ENCODE measurements at places on chromosomes 3 and 15.
A peak's percentile ranks its signal among the peaks of the same experiment; 100 is the strongest.

DNA sequence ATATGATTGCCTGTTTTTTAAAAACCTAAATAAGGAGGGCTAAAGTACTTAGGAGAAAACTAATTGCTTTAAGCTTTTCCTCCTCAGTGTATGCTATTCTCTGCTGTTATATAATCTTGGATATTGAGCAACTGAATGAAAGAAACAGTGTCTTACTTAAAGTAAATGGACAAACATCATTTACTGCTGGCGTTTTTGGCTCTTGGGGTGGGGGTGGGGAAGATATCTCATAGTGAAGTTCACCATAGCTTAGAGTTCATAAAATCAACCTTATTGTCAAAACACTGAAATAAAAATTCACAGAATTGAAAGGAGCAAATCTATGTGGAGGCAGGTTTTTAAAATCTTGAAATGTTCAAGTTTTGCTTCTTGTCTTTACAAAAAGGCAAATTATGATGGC lies 256.4 kb upstream of the SOX2 start:
- no peak overlapping the region for H3K27ac ChIP-seq
- no peaks in the 10 kb centered on the region for H3K36me3 ChIP-seq
- no peaks in the 10 kb centered on the region for H3K4me1 ChIP-seq
- no peak for DNase-seq
- H3K27me3 ChIP-seq, result no peaks in the 10 kb centered on the region

DNA sequence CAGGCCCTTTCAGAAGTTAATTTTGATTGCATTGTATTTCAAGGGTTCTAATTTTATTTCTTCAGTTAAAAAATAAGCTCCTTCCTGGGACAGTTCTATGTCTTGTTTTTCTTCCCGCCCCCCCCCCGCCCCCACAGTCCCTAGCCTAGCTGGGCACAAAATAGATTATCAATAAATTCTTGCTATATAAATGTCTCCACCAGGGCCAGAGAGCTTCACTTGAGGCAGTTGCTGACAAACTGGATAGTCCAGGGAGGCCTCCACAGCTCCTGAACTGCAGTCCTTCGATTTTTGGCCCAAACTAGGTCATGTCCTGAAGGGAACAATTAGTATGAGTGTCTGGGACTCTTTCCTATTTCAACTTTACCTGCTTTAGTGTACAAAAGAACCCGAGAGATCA lies 9.9 kb upstream of the CSPG5 start:
- no peak for DNase-seq
- H3K27ac ChIP-seq, result no peak overlapping the region
- H3K4me1 ChIP-seq, result peaks cover 5% of the 10 kb centered on the region
- H3K36me3 ChIP-seq, result peaks cover 63% of the 10 kb centered on the region

DNA sequence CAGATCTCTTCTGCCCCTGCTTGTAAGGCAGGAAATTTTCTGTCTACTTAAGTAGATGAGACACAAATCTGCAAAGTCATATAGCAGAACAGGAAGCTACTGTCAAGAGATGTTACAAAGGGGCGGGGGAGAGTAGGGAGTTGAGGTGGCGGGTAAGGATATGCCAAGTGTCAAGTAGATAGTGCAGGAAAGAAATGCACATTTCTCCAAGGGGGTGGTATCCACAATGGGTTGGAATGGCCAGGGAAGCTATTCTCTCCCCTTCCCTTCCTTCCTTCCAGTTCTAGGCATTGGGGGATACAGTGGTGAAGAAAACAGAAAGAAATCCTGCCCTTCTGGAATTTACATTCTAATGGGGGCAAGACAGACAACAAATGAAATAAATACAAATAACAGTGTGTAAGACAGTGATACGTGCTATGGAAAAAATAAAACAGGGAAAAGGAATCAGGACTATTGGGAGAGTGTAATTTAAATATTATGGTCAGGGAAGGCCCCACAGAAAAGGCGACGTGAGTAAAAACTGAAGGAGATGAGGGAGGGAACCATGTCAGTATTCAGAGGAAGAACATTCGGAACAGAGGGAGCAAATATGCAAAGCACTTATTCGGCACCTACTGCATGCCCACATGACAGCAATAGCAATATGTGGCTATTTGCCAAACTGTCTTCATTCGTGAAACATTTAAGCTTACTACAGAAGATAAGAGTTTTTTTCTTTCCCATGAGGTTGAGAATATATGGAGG lies 42.8 kb upstream of the RNU6-1 start:
- no peak for DNase-seq
- peak overlapping the region; percentile 82 for H3K27ac ChIP-seq
- H3K27me3 ChIP-seq, result no peaks in the 10 kb centered on the region
- no peak overlapping the region for H3K4me3 ChIP-seq

DNA sequence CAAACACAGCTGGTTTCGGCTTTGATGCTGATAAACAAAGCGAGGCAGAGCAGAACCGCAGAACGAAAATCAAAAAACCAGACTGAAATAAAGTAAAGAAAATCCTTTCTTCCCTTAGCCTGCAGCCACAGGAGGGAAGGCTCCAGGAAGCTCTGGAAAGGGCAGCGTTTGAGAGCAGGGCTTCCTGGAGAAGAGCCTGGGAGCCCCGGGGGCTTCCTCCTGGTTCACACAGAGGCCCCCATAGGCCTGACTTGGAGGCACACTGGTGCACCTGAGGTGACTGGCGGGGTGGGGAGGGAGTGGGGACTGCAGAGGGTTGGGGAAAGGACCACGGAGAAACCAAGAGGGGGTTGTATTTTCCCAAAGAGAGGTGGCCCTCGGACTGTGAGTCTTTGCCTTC lies 98.8 kb upstream of the WNT5A start:
- H3K4me3 ChIP-seq, result no peak overlapping the region
- no peak overlapping the region for H3K27ac ChIP-seq
- no peaks in the 10 kb centered on the region for H3K27me3 ChIP-seq
- H3K36me3 ChIP-seq, result no peaks in the 10 kb centered on the region

GRCh38 chr3:65667963-65668362 lies 370.8 kb downstream of the MAGI1 start:
- H3K27me3 ChIP-seq, result no peaks in the 10 kb centered on the region
- H3K4me1 ChIP-seq, result no peaks in the 10 kb centered on the region
- no peak overlapping the region for H3K27ac ChIP-seq
- DNase-seq, result no peak
- H3K4me3 ChIP-seq, result no peak overlapping the region

- no peak overlapping the region for H3K4me3 ChIP-seq
- DNase-seq, result no peak
- H3K4me1 ChIP-seq, result peaks cover 8% of the 10 kb centered on the region
- no peaks in the 10 kb centered on the region for H3K36me3 ChIP-seq
- no peak overlapping the region for H3K27ac ChIP-seq
Measured at GRCh38 chr3:177890359-177890683, 645.9 kb upstream of the KCNMB2 start.

DNA sequence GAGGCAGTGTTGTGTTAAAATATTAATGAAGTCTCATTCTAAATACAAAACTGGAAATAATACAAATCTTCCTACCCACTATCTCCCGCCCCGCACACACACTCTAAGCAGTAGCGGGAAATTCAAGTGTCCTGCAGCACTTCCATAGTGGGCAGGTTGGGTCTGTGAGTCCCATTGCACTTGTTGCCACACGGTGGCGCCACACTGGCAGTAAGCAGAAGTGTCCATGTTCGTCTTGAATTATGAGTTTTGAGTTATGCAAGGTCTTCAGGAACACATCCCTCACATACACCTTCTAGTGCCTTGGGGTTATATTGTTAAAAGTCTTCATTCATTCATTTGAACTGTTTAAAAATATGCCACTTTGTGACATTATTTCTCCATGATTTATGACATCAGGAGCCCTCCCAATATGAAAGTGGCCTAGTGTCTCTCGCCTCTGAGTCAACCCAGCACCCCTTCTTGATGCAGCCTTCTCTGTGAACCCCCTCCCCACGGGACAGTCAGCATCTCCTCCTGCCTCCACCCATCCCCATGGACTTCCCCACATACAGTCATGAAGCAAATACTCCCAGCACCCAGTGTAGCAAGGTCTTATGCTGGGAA lies 17.6 kb upstream of the CCDC174 start:
- H3K4me3 ChIP-seq, result no peak overlapping the region
- DNase-seq, result no peak

DNA sequence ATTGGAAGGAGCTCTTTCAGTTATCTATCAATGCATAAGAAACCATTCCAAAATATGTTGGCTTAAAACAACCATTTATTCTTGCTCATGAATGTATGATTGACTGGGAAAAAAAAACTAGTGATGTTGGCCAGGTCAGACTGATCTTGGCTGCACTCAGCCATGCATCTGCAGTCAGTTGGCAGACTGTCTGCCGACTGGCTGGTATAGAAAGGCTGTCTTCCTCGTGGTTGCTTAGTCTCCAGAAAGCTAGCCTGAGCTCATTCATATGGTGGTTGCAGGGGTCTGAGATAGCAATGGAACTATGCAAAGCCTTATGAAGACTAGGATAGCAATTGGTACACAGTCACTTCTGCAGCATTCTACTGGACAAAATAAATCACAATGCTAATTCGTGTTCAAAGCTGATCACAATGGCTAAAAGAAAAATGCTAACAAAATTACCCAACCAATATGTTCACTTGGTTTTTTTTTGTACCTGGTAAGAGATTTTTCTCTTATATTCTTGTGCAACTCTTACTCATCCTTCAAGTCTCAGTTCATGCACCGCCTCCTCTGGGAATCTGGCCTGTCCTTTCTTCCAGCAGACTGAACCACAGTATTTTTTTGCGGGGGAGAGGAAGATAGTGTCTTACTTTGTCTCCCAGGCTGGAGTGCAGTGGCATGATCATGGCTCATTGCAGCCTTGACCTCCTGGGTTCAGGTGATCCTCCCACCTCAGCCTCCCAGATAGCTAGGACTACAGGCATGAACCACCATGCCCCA lies 126.8 kb downstream of the KCNAB1 start:
- no peak for DNase-seq
- H3K27me3 ChIP-seq, result no peaks in the 10 kb centered on the region
- H3K36me3 ChIP-seq, result no peaks in the 10 kb centered on the region
- peaks cover 6% of the 10 kb centered on the region for H3K4me1 ChIP-seq

- H3K27ac ChIP-seq, result no peak overlapping the region
- H3K4me3 ChIP-seq, result no peak overlapping the region
- no peaks in the 10 kb centered on the region for H3K27me3 ChIP-seq
- no peak for DNase-seq
Measured at GRCh38 chr3:67624078-67624477, 30.3 kb downstream of the SUCLG2 start.

All from sigmoid colon (tissue), 7 donors.